ENCODE measurements at places on chromosomes 12 and 14. TPM values are rescaled to one million over a fixed set of nuclear protein-coding genes. Genes with fewer than 3 reads are reported as not detected.

DNA sequence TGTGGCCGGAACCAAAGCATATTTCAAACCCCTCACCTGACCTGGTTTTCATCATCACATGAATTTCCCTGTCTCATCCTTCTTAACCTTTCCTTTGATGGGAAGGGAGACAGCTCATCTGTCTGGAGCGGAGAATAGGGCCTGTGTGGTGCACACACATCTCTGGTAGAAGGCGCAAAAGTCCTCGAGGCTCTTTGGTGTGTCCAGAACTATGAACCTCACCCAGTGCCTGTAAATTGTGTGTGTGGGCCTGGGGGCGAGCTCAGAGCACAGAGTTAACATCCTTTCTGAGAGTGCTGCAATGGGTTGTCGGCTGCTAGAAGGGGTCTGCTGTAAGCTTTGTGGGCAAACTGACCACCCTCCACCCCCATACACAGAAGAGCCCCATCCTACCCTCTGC is 749 bp downstream of the GALNT6 start:
- DNase-seq = peak; percentile 53

GRCh38 chr12:3931206-3931605 is 58.0 kb upstream of the PARP11 start:
- DNase-seq = no peak

GRCh38 chr12:3611860-3612703 is 121.1 kb downstream of the PRMT8 start:
- peak; percentile 42 for DNase-seq

- no peak for DNase-seq
Observed at GRCh38 chr12:79993106-79993862, 58.4 kb upstream of the PPP1R12A start.

DNA sequence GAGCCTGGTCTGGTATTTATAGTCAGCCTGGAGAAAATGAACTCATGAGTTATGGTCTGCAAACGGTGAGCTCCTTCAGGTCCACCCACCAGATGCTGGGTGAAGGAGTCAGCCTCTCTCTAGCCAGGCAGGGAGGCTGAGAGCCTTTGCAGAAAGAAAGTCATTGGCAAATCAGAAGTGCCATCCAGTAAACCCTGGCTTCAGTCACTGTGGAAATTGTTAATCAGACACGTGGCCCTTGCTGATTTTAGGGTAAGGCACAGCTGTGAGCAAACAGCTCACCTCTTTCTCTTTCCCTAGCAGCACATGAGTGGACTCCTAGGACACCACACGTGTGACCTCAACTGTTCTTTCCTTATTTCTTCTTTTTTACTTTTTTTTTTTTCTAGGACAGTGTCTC is 44.9 kb downstream of the CHST11 start:
- DNase-seq = peak; percentile 5

DNA sequence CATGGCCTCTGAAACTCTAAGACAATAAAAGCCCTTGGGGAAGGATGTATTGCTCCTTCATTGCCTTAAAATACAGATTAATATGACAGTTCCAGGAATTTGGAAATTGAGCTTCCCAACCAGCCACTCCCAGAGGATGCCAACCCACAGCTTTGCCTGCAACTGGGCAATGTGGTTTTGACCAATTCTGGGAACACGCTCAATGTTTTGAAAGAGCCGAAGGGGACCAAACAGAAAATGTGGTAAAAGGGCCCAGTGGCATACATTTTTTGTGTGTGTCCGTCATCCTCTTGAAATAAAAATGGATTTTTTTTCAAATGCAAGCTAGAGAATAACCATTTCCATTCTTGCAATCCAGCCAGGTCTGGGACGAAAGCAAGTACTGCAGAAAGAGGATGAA is 88.3 kb upstream of the PLEKHG7 start:
- no peak for DNase-seq

DNA sequence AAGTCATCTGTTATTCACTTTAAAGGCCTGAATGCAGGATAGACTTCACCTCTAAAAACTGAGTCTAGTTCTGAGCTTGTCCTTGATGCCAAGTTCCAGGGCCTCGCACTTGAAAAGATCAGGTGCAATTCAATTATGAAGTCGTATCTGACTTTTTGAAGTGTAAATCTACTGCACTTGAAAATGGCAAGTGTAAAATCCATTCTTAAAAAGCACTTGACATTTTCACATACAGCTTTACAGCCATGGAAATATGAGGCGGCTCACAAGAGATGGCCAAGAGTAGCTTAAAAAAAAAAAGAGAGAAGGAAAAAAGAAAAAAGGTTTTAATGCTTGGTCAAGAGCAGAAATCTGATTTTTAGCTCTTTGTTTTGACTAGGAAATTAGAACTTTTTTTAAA is 172.5 kb downstream of the GXYLT1 start:
- DNase-seq = no peak

DNA sequence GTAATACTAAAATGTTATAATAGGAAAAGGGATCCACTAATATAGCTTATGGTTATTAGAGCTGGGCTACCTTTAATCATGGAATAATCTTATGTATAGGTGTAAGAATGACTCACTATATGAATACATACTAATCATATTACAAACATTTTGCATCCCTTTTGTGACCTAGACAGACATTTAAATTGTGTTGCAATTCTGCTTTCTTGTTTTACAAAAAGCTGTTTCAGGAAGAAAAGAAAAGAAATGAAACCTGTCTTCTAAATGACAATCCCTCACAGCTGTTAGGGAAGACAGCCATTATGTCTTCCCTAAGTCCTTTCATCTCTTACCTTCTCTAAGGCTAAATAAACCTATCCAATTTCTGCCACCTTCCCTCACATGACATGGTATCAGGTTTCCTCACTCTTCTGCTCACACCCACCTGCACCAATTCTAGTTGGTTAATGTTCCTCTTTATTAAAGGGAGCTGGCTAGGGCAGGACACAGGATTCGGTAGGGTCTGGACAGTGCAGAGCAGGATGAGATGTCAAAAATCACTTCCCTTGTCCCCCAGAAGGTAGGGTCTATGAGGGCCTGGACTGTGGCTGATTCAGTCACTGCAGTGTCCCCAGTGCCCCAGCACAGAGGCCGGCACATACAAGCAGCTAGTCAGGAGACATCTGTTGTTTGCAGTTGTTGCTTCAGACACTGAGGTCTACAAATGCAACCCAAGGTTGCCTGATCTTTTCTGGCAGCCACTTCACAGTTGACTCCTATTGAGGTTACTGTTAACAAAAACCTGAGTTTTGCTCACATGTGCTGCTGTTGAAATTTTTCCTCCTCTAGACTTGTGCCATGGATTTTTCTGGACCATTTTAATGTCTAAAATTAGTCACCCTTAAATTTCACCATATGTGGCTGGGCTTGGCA is 3.7 kb downstream of the DHRS7 start:
- no peak for DNase-seq

DNA sequence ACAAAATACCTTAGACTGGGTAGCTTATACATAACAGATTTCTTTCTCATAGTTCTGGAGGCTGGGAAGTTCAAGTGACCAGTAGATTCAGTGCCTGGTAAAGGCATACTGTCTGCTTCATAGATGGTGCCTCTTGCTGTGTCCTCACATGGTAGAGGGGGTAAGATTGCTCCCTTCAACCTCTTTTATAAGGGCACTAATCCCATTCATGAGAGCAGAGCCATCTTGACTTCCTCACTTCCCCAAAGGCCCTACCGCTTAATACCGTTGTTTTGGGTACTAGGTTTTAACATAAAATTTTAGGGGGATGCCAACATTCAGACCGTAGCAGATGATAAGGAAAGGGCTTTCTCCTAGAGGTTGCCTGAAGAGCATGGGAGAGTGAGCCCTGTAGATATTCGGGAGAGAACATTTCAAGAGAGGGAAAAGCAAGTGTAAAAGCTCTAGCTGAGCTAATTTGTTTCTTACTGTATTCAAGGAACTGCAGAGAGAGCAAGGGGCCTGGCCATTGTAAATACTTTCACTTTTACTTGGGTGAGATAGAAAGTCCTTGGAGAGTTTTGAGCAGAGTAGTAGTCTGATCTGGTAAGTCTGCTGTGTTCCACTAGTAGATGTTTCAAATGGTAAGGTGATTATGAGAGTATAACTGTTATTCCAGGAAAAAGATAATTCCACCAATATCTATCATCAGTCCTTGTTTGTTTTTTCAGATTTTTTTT is 27.3 kb downstream of the FRS2 start:
- DNase-seq = no peak

GDF3 gene
- not detected for total RNA-seq

MGAT2 gene
- total RNA-seq = 63.0 TPM

PPP4R4 gene
- 0.29 TPM for total RNA-seq

All from osteoblast (primary cell).